Activated CD4-positive, alpha-beta T cell treated with anti-CD3 and anti-CD28 coated beads, Interleukin-2, amount 50 U/mL, for 4 hours (primary cell): ENCODE measurements at places on chromosomes 6 and 20.

DNA sequence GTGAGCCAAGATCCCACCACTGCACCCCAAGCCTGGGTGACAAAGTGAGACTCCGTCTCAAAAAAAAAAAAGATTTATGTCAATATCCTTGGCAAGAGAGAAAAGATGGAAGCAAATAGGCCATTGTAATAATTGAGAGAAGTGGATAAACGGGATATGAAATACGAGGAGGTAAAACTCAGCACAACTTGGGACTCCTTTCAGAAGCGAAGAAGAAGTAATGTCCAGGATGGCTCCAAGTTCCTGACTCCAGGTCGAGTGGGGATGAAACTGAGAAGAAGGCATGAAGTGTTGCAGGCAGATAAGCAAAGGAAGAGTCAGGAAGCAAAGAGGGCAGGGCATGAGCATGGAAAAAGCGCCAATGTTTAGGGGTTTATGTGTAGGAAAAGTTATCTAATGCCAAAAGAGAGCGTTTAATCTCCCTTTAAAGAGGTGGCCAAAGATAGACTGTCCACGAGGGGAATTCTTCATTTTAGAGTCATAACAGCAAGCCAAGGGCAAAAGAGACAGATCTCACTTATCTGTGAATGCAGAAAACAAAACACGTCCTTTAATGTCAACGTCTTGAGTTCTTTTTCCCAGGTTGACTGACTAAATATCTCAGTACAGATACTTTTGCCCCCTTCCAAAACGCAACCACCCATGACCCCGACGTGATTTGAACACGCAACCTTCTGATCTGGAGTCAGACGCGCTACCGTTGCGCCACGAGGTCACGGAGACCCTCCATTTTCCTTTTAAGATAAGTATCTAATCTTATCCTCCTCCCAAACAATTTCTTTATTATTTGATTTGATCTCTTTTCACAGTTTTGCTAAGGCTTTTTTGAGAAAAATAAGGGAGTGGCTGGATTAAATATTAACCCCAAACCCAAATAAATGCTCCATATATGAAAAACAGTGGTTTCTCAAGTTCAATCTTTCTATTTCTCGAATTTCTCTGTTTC is 46.3 kb upstream of the BTN3A2 start:
- no peak for DNase-seq

- no peak for DNase-seq
Measured at GRCh38 chr6:10033223-10033829, 381.5 kb downstream of the TFAP2A start.

DNA sequence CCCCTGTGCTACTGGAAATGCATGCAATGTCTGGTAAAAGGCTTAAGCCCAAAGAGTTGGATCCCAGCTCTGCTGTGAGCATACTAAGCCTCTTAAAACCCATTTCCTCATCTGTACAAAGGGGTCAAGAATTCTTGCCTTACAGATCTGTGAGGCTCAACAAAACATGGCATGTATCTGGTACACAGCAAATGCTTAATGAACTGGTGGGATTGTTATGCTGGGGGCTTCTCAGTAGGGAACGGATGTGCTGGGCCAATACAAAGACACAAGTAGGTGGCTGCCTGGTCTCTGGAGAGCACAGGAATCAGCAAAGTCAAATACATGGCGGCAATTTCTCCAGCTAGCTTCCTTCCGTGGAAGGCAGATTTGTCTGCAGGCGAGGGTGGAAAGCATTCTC is 62.3 kb downstream of the LAMP5 start:
- no peak for DNase-seq

DNA sequence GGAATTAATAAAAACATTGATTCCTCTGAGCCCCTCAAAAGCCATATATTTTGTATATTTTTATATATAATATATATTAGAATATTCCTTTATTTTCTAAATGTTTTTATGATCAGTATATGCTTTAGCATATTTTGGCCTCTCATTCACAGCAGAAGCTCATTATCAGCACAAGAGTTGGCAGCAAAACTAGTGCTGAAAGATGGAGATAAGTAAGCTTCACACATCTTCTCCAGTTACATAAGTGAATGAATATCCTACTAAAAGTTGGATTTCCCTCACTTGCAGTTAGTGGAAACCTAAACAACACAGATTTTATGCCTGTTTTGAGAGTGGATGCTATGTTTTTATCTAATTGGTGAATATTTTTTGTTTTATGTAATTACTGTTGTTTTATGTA is 1303.8 kb upstream of the ADGRB3 start:
- DNase-seq: no peak

GRCh38 chr20:50496773-50497385 is 13.3 kb upstream of the PTPN1 start:
- DNase-seq: no peak

GRCh38 chr6:160215232-160215631 is 43.4 kb downstream of the SLC22A2 start:
- DNase-seq: no peak

DNA sequence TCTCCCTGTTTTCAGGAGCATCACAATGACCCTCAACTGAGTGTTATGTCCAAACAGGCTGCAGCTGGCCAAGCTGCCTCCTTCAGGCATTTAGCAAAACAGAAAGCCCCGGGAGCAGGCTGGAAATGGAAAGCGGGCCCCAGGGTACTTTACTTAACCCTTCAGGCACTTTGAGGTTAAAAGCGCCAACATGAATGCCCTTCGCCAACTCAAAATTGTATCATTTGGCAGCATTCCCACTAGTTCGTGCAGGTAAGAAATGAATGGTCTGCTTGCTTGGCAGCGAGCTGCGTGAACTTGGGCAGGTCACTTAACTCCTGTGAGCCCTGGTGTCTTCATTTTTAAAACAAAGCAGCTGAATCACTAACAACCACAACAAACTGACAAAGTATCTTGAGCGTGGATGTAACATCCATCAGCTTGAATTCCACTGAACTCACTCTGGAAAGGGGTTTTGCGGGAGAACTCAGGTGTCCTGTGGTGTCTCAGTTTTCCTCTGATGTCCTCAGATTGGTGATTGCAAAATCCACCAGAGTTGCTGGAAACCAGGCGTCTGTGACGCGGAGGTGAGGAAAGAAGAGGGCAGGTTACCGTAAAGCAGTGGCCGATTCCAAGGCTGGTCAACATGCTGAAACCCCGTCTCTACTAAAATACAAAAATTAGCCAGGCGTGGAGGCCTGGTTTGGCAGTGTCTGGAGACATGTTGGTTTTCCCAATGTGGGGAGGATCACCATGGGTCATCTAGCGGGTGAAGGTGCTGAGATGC is 118.8 kb upstream of the ZNF217 start:
- no peak for DNase-seq

DNA sequence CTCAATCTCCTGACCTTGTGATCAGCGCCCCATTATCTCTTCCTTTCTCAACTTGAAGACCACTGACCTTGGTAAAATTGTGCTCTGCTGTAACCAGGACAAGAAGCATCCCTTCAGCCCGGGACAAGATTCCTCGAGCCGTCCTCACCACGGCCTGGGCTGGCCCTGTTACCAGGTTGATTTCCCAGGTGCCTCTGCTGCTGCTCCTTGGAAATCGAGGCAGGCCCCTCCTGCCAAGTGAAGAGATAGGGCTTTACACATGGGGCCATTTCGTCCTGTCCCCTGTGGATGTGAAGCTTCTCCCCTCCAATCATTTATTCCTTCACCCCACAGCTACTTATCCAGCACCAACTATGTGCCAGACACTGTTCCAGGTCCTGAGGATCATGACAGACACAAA is 21.5 kb downstream of the RAB44 start:
- no peak for DNase-seq

DNA sequence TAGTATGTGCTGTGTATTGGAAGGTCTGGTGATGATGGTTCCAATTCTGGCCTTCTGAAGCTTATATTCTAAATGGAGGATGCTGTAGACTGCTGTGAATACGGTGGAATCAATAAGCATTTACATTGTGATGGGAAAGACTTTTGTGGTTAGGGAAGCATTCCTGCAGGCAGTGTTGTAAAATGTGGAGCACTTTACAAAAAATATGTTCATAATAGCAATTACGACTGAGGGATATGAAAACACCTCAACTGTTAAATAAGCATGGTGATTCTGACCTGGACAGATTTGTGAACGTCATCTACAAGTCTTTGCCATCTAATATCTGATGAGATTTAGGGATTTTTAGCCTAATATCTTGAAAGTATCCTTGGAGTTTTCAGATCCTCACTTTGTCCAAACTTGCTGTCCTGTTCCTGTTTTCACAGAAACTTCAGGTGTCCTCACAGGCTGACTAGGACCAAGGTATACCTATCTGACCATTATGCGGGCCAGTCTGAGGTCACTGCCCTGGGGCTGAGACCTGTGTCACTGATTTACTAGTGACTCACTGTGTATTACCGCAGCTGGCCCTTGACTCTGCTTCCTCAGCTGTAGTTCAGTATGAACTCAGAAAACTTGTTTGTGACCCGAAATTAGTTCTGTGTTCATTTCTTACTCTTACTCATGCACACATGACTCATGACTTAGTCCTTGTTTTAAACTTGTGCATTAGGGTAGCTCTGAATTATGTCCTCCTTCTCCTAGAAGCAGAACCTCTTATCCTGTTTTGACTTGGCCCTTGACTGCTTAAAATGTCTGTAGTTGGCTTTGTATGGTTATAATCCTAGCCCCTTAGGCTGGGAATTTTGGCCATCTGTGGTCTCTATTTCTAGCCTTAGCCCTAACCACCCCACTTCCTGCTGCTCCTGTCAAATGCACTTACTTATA is 343.0 kb downstream of the CDKAL1 start:
- DNase-seq: no peak

DNA sequence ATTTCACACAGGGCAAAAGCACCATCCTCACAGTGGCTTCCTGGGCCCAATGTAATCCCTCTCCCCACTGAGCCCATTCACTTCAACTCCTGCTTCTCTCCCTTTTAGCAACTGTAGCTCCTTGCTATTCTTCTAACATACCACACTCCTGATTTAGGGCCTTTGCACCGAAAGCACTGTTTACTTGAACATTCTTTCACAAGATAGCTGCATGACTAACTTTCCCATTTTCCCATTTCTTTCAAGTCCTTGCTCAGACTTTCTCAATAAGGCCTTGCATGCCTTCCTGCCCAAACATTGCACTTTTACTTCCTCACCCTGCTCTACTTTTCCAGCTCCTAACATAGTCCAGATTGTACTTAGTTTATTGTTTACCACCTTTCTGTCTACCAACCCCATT is 73.0 kb downstream of the SHPRH start:
- no peak for DNase-seq

DNA sequence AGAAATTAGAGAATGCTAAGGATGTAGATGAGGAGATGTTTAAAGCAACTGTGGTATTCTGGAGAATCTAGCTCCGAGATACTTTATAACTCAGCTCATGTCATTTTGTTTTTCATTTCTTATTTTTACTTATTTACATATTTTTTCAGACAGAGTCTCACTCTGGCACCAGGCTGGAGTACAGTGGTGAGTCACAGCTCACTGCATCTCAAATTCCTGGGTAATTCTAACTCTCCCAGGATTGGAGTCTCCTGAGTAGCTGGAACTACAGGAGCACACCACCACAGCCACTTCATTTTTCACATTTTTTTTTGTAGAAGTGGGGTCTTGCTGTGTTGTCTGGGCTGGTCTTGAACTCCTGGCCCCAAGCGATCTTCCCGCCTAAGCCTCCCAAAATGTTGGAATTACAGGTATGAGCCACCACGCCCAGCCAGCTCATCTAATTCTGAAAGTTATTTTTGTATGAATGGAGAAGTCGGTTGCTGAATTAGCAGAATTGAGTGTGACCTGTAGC is 94.3 kb upstream of the FAM8A1 start:
- DNase-seq: no peak

DNA sequence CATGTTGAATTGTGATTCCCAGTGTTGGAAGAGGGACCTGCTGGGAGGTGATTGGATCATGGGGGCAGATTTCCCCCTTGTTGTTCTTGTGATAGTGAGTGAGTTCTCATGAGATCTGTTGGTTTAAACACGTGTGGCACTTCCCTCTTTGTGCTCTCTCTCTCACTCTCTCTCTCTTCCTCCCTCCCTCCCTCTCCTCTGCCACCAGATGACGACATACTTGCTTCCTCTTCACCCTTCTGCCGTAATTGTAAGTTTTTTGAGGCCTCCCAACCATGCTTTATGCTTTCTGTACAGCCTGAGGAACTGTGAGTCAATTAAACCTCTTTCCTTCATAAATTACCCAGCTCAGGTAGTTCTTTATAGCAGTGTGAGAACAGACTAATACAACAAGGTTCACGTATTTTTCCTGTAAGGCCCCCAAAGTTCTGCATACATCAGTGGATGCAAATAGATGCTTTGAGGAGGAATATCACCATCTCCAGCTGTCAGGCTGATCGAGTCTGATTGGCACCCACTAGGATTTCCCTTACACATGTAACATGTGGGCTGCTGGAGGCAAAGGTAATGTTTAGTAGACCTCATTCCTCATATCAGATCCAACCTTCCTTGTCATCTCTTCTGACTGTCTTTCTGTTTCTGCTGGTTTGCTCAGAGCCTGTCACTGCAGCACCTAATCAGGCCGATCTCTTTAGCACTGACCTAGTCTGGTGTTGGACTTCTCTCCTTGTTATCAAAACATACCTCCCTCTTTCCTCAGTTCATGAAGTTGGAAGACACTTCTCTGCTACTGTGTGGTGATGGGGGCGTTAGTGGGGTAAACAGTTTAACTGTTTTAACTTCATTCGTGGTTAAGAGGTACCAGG is 54.3 kb upstream of the BACH2 start:
- DNase-seq: peak; percentile 33

DNA sequence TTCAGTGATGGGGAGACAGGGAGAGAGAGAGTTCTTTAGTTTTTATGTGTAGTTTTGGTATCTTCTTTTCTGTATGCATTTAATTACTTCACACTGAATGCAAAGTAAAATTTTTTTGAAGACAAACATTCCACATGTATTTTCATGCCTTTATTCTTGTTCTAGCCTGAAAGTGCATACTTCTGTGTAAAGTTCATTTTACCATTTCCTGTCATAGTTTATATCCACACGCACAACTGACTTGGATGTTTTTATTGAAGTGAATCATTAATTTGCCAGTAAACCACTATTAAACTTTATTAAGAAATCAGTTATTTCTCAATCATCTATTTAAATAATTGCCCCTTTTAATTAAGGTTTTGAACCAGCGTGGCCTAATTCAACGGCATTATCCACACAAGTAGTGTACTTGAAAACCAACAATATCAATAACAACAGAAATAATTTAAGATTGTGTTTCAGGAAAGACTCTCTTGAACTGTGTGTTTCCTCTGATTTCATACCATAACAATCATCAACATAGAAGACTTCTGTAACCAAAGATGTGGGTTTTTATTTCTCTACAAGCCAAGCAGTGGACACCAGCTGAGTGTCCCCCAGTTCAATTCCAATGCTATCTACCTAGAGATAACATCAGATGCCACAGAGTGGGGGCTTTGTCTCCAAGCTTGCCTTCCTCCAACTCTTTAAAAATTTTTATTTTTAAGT is 512.7 kb upstream of the JAG1 start:
- DNase-seq: no peak
